ENCODE measurements at places on chromosomes 12 and 14.
A peak's percentile ranks its signal among the peaks of the same experiment; 100 is the strongest.

DNA sequence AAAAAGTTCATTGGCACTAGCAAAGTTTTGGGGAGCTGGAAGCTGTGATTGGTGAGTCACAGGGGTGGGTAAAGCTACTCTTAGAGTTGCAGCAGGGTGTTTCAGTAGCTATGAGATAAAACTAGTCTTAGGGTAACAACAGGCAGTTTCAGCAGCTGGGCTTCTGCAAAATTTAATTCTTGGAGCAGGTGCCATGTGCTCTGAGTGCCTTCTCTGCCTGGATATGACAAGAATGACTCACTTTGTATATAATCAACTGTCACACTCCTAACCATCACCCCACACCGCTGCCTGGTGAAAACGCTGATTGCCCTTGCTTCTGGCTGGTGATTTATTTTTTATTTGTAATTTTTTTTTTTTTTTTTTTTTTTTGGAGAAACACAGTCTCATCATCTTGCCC is 10.5 kb upstream of the PLBD2 start:
- no peak for DNase-seq

DNA sequence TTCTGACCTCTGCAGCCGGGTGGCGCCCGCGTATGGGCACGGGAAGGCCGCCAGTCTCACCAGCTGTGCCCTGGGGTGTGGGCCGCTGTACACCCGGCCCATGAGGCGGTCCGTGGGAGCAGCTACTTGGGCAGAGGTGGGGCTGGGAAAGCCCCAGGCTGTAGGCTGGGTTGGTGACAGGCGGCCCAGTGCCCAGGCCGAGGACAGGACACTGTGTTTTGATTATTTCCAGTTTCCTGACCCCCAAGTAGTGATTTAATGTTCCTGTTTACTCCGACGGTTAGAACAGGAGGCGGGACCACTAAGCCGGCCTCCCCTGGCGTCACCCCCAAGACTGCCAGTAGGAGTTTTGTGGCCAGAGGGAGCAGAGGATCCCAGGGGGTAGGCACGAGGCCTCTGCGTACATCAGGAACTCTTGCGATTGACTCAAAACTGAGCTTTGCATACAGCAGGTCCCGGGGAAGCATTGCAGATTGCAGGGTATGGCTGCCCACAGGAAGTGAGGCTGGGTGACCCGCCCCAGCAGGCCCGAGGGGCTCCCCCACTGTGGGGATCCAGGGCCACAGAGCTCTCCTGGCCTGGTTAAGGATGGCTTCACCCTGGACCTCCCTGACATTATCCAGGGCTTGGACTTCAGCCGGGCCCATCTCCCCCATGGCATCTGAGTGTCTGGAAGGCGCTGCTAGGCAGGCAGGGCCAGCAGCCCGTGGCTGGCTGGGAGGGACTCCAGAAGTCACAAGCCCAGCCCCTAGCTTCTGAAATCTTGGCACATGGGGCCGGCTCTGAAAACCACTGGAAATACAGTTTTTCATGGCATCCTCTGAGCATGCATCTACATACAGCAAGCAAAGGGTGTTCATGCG is 42.5 kb upstream of the DIO3 start:
- DNase-seq: no peak

DNA sequence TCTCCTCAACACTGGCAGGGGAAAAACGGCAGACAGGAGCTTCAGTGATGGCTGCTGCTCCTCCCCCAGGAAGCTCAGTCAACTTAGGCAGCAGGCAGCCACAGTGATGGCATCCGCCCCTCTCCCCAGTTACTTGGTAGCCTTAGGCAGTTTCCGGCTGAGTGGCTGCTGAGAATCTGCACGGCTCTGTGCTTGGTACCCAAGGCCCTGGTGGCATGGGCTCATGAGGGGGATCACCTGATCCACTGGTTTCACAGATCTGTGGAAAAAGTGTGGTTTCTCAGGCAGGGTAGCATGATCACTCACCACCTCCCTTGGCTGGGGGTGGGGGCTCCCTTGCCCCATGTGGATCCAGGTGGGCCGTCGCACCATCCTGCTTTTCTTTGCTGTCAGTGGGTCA is 244.6 kb upstream of the MDGA2 start:
- no peak for DNase-seq

DNA sequence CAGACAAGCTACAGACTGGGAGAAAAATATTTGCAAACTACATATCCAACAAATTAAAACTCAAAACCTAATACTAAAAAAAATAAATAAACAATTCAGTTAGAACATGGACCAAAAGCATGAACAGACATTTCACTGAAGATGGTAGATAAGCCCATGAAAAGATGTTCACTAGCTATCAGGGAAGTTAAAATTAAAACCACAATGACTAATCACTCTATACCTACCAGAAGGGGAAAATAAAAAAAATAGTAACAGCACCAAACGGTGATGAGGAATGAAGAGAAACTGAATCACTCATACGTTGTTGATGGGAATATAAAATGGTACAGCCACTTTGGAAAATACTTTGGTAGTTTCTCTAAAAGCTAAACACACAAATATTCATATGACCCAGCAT is 31.1 kb upstream of the DHRS7 start:
- DNase-seq: no peak

GRCh38 chr12:109109746-109110350 is 6.5 kb upstream of the ACACB start:
- DNase-seq: no peak

DNA sequence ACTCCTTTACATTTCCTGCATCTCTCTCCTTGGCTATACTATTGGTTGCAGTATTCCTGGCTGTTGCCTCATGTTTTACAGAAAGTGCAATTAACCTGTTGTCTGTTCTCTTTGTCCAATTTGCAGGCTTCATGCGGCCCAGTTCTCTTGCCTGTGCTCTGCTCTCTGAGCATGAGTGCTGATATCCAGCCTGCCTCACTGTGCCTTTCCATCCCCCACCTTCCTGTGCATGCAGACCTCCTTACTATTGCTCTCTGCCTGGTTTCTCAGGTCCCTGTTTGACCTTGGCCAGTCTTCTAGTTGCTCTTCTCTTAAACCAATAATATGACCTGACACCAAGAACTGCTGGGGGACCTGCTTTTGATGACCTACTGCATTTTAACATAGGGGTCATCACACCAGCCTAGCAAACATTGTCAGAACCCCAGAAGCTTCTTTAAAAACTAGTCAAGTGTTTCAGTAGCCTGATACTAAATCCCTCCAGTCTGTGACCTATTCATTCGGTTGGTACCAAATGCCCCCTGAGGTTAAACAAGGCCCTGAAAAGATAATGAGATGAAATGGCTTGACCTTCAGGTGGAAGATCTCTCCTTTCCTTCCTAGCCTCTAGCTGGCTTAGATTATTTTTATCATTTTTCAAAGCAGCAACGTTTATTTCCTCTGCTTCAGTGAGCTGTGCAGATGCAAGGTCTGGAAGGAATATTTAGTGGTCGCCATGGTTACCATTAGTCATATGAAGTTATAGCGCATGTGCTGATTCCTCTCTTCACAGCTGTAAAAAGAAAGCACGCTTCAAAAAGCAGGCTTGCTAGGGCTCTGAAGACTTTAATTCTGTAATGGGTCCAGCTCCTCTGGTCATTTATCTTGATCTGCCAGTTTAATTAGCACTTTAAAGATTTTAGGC is 216.5 kb downstream of the PHLDA1 start:
- peak; percentile 92 for DNase-seq

GRCh38 chr12:93460902-93461301 is 6.4 kb upstream of the MRPL42 start:
- no peak for DNase-seq

GRCh38 chr14:58947814-58948445 is 240.5 kb upstream of the DAAM1 start:
- DNase-seq: peak; percentile 11

DNA sequence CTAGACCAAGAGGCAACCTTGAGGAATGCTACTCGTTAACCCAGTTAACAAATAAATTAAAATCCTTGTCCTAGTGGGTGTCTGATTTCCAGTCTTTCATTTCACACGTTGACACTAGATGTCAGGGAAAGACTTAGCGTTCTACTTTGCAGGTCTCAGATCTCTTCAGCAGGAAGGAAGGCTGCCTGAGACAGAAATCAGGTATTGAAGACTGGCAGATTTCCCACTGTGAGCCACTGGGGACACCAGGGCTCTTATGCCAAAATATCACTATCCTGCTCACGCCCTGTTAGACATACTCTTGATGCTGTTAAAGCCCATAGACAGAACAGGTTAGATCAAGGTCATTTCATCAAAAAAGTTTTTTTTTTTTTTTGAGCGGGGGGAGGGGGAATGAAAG is 33.0 kb downstream of the EMP1 start:
- DNase-seq: no peak

DNA sequence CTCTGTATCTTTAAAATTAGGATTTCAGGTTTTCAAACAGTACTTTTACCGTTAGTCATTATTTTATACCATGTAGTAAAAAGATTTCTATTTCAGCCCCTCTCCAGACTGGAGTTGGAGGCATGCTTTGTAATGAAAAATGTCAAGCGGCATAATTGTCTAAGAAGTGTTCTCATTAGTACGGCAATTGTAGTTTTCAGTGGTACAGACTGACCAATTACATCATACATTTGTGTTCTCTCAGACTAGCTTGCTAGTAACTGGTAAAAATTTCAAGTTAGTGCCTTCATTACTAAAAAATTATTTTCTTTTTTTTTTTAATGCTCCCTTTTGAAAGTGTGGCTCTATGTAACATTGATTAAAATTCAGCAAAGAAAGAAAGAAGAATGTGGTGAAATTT is 4.5 kb downstream of the USP30 start:
- no peak for DNase-seq

DNA sequence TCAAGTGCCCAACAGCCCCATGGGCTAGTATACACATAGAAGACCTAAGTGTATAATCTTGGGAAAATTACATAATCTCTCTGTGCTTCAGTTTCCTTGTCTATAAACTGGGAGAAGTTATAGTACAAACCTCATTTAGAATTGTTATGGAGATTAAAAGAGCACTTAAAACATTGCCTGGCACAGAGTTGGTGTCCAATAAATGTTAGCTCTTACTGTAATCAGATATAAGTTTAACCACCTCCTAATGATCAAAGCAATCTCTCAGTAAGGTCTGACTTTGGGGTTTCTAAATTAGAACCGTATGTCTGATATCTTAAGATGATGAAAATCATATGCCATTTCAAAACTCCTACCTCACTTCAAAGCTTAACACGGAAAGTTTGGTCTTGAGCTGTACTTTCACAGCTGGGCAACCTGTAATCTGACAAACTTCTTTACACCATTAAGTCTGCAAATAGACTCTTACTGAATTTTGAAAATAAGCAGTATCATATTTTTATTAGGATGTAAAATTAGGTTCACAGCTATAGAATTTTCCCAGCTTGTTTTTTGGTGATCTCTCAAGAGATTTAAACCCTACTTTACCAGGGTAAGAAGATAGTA is 58.6 kb upstream of the MYBPC1 start:
- DNase-seq: no peak

GRCh38 chr12:57607958-57608663 is 3.1 kb upstream of the ARHGEF25 start:
- no peak for DNase-seq

DNA sequence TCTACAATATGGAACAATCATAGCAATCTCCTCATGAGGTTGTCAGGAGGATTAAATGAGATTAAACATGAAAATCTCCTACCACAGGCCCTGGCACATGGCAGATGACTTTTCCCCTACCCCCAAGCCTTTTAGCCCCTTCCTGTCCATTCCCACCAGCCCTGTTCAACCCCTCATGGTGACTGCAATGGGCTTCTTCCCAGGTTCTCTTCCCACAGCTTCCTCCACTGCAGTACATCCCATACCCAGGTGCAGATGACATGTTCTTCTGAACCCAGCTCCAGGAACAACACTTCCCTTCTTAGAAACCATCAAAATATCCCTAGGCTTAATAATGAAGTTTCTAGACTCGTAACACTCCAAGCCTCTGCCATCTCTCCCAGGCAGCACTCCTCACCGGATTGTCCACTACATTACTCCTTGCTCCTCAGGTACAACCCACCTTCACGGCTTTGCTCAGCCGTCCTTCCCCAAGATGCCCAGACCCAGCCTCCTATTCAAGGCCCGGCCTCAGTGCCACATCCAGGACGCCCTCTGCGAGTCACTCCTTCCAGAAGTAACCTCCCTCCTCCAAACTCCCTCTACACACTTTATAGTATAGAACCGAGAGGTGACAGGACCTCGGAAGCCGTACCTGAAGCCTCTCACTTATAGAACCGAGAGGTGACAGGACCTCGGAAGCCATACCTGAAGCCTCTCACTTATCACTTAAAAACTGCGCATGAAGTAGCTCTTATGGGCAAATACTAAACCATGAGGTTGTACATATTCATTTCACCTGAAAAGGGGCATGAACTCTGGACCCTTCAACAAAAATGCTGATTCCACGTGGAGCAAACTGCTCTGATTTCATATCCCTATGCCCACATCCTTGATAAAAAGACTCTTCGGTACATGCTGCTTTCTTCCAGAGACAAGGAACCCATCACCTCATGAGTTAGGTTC is 1.5 kb downstream of the CRACR2A start:
- no peak for DNase-seq

- no peak for DNase-seq
Observed at GRCh38 chr12:74489543-74489942, 48.1 kb upstream of the ATXN7L3B start.

DNA sequence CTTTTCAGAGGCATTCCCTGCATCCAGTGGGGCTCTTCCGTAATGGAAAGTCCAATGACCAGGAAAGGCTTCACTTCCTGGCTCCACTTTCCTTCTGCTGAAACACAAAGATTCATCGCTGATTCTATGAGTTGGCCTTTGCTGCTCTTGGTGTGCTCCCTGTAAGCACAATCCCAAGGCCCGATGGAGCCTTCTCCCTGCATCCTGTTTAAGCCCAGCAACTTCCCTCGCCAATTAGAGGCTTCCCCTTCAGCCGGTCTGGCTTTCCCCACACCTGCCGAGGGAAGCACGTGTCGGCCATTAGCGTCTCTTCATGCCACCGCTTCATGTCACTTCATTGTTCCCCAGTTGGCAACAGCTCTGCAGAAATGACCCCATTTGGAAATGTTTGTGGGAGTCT is 693.9 kb downstream of the MED13L start:
- DNase-seq: no peak

- DNase-seq: no peak
Observed at GRCh38 chr14:69573831-69574262, 824 bp downstream of the CCDC177 start.

GRCh38 chr14:22159099-22159498 is 429.9 kb downstream of the DAD1 start:
- DNase-seq: no peak

GRCh38 chr12:80567401-80567800 is 123.4 kb downstream of the PTPRQ start:
- DNase-seq: peak; percentile 84

- DNase-seq: no peak
Observed at GRCh38 chr14:63243646-63244045, 39.4 kb downstream of the RHOJ start.

Measured in HCEC 1CT (cell line).